Amniotic epithelial cell (primary cell): ENCODE measurements at places on chromosomes 11 and 22.

- no peak for DNase-seq
Measured at GRCh38 chr11:119433358-119433725, 10.4 kb upstream of the THY1 start.

GRCh38 chr11:61846362-61847020 lies 18.4 kb downstream of the FADS2 start:
- no peak for DNase-seq

- no peak for DNase-seq
Measured at GRCh38 chr11:94924171-94924572, 49.2 kb downstream of the CWC15 start.

- DNase-seq, result peak; percentile 25
Measured at GRCh38 chr11:68950270-68950669, 30.5 kb downstream of the MRGPRD start.

- peak; percentile 93 for DNase-seq
Measured at GRCh38 chr11:12746593-12747097, 72.4 kb downstream of the TEAD1 start.

DNA sequence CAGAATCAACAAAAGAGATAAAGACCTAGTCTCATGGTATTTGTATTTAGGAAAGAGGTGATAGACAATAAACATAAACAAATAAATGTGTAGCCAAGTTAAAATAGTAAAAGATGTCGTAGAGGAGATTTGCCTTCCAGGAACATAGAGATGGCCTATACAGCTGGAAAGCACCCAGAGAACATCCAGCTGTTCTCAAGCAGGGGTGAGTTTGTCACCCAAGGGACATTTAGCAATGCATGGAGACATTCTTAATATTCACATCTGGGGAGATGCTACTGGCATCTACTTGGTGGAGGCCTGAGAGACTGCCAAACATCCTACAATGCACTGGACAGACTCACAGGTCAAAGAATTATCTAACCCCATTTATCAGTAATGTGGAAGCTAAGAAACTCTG lies 88.3 kb downstream of the C11orf87 start:
- DNase-seq, result no peak

GRCh38 chr11:35826006-35826405 lies 117.9 kb upstream of the LDLRAD3 start:
- DNase-seq, result no peak

- DNase-seq, result peak; percentile 7
Measured at GRCh38 chr11:133947321-133947756, 9.4 kb downstream of the IGSF9B start.

DNA sequence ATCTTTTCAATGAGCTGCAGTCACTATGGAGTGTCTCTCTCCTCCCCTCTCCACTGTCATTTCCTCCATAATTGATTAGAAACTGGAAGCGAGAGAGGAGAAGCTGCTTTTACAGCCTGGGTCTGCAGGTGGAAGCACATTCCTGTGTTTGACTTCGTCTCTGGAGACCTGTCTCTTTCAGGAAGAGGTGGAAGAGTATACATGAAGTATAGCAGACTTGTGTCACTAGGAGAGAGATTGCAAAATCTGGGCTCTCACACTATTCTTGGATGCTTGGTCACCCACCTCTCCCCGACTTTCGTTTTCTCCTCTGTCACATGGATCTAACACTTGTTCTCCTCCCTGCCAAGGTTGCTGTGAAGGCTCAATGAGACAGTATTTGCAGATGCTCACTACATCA lies 323.3 kb downstream of the NTM start:
- DNase-seq, result no peak

GRCh38 chr22:47411006-47411405 lies 648.6 kb downstream of the TBC1D22A start:
- no peak for DNase-seq

GRCh38 chr11:77119531-77119936 lies 8.5 kb upstream of the MYO7A start:
- DNase-seq, result no peak

- DNase-seq, result no peak
Measured at GRCh38 chr11:5036669-5037068, 9.7 kb upstream of the OR52J3 start.

- DNase-seq, result no peak
Measured at GRCh38 chr22:46777609-46777970, 15.1 kb downstream of the TBC1D22A start.

DNA sequence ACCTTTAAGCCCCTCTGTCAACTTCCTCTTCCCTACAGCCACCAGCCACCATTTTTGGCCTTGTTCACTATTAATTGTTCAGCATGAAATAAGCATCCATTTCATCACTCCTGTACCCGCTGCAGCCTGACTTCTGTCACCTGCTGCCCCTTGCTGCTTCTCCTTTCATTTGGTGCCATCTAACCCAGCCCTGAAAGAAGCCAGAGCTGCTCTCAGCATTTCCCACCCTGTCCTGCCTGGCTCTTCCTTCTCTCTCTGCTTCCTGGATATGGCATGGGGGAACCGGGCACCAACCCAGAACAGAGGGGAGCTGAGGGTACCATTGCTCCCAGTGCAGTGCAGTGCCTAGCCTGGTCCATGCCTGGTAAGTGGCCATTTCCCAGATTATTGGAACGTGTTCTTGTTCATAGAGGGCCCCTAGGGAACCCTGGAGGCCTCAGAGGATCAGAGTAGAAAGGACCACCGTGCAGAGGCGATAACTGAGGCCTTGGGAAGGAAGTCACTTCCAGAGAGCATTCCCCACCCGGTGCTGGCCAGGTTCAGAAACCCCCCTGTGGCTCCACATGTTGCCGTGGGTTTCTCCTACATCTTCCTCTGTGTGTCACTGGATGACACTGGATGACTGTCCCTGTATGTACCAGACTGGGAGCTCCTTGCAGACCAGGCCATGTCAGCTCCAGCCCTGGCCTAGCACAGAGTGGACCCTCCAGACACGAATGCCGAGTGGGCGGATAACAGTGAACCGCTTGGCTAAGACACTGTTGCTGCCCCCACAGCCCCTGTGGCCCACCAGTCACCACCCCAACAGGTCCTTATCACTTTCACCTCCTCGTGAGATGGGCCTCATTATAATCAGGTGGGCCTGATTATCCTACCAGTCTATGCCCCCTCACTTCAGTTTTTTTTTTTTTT lies 4.7 kb downstream of the YDJC start:
- DNase-seq, result no peak

DNA sequence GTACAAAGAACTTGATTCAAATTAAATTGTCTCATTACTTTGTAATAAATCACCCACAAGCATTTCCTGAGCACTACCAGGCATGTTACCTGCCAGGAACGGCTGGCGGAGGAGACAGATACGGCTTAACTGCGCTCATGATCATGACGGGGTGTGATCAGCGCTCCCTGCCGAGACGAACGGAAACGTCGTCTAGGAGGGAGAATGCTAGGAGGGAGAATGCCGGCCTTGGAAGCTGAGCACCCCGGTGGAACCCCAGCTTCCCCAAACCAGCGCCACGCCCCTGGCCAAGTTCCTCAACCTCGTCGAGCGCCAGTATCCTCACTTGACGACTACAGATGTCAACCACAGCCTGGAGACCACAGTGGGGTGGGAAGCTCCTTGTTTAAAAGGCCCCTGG lies 272.8 kb downstream of the CTTN start:
- DNase-seq, result no peak

DNA sequence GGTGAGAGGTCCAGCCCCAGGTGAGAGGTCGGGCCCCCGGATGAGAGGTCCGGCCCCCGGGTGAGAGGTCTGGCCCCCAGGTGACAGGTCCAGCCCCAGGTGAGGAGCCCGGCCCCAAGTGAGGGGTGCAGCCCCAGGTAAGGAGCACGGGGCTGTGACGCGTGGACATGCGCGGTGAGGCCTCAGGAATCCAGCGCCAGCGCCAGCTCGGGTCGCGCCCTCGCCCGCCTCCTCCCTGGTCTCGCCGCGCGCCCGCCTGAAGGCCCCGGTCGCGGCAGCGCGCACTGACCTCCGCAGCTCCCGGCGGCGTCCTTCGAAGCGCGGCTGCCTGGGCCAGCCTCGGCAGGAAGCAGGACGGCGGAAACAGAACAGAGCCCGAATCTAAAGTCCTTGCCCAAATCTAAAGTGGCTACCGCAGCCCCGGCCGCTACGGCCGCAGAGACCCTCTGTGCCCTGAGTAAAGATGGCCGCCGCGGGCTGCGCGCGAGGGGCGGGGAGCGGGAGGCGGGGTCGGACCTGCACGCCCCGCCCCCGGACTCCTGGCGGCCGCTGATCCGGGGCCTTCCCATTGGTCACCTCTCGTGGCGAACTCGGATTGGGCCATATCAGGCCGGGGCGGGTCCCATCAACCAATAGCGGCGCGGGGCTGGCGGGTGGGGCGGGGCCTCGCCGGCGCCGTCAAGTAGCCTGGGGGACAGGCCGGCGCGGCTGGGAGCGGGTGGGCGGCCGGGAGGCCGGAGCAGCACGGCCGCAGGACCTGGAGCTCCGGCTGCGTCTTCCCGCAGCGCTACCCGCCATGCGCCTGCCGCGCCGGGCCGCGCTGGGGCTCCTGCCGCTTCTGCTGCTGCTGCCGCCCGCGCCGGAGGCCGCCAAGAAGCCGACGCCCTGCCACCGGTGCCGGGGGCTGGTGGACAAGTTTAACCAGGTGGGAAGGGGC lies at the start of the genes ALG12 and CRELD2:
ALG12 (minus strand) TSS at position 465 of the 937 bp plus-strand sequence. CDS start 4,673 bp downstream, outside the sequence.
CRELD2 (plus strand) TSS at position 661 of the 937 bp plus-strand sequence; CDS start at position 797, 136 bp downstream.
- DNase-seq, result peak; percentile 94

DNA sequence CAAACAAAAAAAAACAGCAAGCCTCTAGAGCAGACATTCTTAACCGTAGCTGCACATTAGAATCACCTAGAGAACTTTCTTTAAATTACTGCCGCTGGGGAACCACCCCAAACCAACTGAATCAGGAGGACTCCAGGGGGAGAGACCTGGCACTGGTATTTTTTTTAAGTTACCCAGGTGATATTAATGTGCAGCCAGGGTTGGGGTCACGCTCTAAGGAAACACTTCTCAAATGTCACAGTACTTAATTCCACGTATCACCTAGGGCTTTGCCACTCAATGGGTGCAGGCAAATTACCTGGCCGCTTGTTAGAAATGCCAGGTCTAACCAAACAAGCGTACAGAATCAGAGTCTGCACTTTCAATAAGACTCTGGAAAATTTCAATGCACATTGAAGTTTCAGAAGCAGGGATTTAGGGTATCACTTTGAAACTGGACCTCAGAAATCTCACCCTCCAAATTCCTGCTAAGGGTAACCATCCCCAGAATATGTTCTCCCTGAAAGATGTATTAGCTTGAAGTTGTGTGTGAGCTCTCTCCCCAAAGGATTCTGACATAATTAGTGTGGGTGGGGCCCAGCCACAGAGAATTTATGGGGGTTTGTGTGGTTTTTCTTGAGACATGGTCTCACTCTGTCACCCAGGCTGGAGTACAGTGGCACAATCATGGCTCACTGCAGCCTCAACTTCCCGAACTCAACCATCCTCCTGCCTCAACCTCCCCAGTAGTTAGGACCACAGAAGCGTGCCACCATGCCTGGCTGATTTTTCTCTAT lies 12.7 kb upstream of the ISX start:
- DNase-seq, result no peak

DNA sequence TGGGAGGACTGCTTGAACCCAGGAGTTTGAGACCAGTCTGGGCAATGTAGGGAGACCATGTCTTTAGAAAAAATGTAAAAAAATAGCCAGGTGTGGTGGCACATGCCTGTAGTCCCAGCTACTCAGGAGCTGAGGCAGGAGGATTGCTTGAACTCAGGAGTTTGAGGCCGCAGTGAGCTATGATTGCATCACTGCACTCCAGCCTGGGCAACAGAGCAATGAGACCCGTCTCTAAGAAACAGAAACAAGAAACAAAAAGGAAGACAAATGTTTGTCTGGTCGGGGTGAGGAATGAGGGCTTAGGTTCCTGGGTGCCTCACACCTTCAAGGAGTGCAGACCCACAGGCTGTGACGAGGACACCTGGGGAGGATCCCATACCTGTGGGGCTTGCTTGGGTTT lies 191.9 kb downstream of the CEP164 start:
- DNase-seq, result peak; percentile 10
